ENCODE measurements at places on chromosomes 5 and 9. TPM values are rescaled to one million over a fixed set of nuclear protein-coding genes. Genes with fewer than 3 reads are reported as not detected.

- H3K36me3 ChIP-seq: no peaks in the 10 kb centered on the region
- no peak for DNase-seq
- H3K4me3 ChIP-seq: no peak overlapping the region
- H3K27me3 ChIP-seq: no peaks in the 10 kb centered on the region
- H3K27ac ChIP-seq: no peak overlapping the region
These were observed 61.5 kb downstream of the CRB2 start for GRCh38 chr9:123417289-123418051.

DNA sequence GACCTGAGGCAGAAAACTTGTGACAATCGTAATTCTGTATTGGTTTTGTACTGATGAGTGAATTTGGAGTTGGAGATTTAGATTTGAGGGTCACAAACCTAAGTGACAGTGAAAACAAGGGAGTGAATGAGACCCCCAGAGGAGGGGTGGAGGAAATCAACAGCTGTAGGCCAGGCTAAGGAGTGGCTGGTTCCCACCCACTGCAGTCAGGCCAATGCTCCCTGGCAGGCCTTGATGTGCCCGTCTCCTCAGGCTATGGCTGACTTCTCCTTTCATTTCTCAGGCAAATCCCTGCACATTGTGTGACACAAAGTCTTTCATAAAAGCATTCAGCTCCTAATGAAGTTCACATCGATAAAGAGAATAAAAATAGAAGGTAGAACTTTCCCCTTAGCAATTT, 557.6 kb downstream of the CETN3 start:
- no peaks in the 10 kb centered on the region for H3K4me1 ChIP-seq
- no peak overlapping the region for H3K4me3 ChIP-seq
- H3K27me3 ChIP-seq: no peaks in the 10 kb centered on the region
- no peak overlapping the region for H3K27ac ChIP-seq

The ZFP2 gene
- total RNA-seq: not detected

The SLC45A2 gene
- total RNA-seq: not detected

- H3K4me1 ChIP-seq: no peaks in the 10 kb centered on the region
- H3K36me3 ChIP-seq: no peaks in the 10 kb centered on the region
- no peak overlapping the region for H3K4me3 ChIP-seq
These were observed 270.2 kb downstream of the ELAVL2 start for GRCh38 chr9:23555851-23556250.

- H3K36me3 ChIP-seq: no peaks in the 10 kb centered on the region
- no peak overlapping the region for H3K4me3 ChIP-seq
- peaks cover 5% of the 10 kb centered on the region for H3K4me1 ChIP-seq
- H3K27me3 ChIP-seq: no peaks in the 10 kb centered on the region
These were observed 40.8 kb upstream of the CKMT2 start for GRCh38 chr5:81192373-81192750.

DNA sequence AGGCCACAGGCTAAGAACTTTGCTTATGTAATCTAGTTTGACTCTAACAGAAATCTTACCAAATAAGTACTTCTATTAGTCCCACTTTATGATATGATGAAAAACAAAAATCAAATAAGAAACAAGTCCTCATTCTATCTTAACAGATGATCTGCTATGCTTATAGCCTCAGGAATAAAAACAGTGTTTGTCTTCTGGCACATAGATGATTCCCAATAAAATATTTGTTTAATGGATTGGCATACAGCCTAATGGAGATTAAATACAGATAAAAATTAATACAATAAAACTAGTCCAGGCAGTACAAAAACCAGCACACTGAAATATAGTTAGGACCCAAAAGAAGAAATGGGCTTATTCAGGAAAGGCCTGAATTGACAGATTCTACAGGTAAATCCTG, 971.4 kb upstream of the WWC1 start:
- H3K27ac ChIP-seq: no peak overlapping the region
- DNase-seq: no peak
- H3K36me3 ChIP-seq: no peaks in the 10 kb centered on the region
- H3K4me3 ChIP-seq: no peak overlapping the region

The SOHLH1 gene
- not detected for total RNA-seq

GRCh38 chr5:175826980-175827379, 44.4 kb upstream of the CPLX2 start:
- no peaks in the 10 kb centered on the region for H3K36me3 ChIP-seq
- H3K4me1 ChIP-seq: peaks cover 20% of the 10 kb centered on the region
- H3K27me3 ChIP-seq: no peaks in the 10 kb centered on the region
- H3K27ac ChIP-seq: no peak overlapping the region
- DNase-seq: no peak
- H3K4me3 ChIP-seq: no peak overlapping the region

DNA sequence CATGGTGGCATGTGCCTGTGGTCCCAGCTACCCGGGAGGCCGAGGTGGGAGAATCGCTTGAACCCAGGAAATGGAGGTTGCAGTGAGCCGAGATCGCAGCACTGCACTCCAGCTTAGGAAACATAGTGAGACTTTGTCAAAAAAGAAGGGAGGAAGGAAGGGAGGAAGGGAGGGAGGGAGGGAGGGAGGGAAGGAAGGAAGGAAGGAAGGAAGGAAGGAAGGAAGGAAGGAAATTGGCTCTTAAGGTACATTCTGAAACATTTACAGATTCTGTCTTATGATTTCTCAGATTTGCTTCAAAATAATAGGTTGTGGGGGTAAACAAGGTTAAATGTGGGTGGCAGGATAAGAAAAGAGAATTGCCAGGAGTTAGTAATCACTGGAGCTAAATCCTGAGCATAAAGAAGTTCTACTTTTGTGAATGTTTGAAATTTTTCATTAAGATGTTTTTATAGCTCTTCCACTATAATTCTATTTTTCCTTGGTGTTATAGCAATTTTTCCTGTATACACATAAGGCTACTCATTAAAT, 2.1 kb upstream of the UGT3A2 start:
- no peak overlapping the region for H3K4me3 ChIP-seq
- no peaks in the 10 kb centered on the region for H3K36me3 ChIP-seq
- DNase-seq: no peak
- H3K27me3 ChIP-seq: 0 out of 2 replicates have a peak, but pooled peaks cover 5% of the 10 kb centered on the region
- peaks cover 5% of the 10 kb centered on the region for H3K4me1 ChIP-seq

DNA sequence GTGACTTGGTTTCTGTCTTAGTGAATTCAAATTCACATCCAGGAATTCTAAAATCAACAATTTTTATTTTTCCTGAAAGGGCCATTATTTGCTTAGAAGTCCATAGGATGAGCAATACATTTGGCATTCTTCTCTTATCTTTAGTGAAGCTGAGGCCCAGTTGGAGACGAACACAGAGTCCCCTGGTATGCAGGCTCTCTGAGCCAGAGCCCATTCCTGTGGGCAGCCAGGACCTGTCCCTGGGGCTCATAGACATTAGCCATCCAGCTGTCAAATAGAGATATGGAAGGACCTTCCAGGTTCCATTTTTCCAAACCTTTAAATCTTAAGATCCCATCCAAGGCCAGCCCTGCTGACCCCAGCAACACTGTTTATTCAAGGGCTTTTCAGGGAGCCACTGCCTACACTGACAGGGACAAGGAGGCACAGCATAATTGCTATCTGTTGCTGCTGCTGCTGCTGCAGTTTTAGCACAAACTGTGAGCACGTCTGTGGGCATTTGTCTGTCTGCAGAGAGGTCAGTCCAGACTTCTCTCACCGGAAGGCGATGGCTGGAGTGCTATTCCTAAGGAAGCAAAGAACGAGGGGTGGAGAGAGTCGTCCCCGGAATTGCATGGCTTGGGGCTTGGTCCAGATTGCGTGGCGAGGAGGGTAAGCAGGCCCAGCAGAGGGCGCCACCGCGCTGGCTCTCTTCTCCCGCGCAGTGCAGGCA, 639.0 kb downstream of the CCDC171 start:
- no peaks in the 10 kb centered on the region for H3K36me3 ChIP-seq
- peak; percentile 79 for DNase-seq
- H3K4me3 ChIP-seq: no peak overlapping the region
- peak overlapping the region; percentile 39 for H3K27ac ChIP-seq
- H3K4me1 ChIP-seq: peaks cover 41% of the 10 kb centered on the region
- H3K27me3 ChIP-seq: no peaks in the 10 kb centered on the region

GRCh38 chr9:91817106-91817492, 132.9 kb downstream of the ROR2 start:
- H3K27ac ChIP-seq: no peak overlapping the region
- no peak overlapping the region for H3K4me3 ChIP-seq
- H3K27me3 ChIP-seq: no peaks in the 10 kb centered on the region
- DNase-seq: no peak

DNA sequence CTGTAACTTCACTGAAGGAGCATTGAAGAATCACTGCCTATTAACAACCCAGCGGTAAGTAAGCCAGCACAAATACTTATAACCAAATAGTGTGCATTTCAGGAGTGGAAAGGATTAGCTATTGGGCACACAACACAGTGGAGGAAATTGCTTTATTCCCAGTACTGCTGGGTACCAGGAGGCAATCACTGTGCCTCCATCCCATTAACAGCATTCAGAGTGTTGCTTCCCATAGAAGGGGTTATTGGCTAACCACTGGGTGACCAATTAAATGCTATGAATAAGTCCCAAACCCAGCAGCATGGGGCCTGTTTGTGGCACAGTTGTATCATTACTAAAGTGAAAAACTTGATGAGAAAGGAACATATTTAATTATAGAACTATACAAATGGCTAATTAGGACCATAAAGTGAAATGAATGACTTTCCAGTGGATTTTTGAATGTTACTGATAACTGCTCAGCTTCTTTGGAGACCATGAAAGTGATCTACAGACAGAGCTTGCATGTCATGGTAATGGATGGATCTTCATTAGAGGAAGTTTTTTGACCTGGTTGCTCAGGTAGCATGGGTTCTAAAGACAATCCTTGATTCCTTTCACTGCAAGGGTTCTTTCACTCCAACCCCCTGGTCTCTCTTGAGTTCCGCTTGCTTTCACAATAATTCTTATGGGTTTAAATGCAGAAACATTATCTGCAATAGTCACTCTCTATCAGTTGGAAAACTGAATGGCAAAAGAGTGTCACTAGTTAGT, 413.3 kb upstream of the RORB start:
- H3K27me3 ChIP-seq: no peaks in the 10 kb centered on the region
- no peak for DNase-seq

The GABRP gene
- total RNA-seq: not detected

The C8G gene
- not detected for total RNA-seq

The DMGDH gene
- not detected for total RNA-seq

DNA sequence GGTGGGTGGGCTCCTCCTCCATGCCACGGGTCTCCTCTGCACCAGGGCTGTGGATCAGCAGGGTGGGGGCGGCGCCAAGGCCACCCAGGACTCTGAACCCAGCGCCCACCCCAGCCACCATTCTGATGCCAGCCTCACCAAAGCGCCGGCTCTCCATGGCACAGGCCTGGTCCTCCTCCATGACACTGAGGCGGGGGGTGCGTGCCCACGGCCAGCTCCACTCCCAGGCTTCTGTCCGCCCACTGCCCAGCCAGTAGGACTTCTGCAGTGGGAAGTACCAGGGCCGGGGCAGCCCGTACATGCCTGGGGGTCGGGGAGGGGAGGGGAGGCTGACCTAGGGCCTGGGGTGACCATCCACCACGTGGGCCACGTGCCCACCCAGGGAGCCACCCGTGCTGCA, 11.6 kb downstream of the ABCA2 start:
- H3K4me3 ChIP-seq: no peak overlapping the region
- no peak for DNase-seq
- H3K36me3 ChIP-seq: no peaks in the 10 kb centered on the region
- no peaks in the 10 kb centered on the region for H3K27me3 ChIP-seq

The CENPP gene
- total RNA-seq: 11.0 TPM

The PCDHGA5 gene
- total RNA-seq: 1.8 TPM

The RETREG1 gene
- 1.7 TPM for total RNA-seq

The BNC2 gene
- total RNA-seq: 1.6 TPM

Data from SJSA1 (cell line).